ENCODE measurements at places on chromosomes 2 and 18.

DNA sequence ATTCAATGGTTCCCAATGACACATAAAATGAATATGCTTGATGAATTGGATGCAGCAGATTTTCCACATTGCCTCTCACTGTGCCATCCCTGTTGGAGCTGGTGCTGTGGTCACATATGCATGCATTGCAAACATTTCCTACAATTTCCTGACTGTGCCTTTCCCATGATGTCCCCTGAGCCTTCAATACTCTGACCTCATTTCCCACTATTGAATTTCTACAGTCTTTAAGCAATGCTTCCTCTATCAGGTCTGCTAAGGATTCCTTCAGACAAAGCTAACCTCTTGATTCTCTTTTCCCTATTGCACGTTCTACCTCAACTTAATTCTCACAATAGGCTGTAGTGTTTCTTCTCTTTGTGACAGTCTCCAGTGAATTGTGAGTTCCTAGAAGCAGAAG lies 342.5 kb upstream of the CRIM1 start:
- no peak for DNase-seq

DNA sequence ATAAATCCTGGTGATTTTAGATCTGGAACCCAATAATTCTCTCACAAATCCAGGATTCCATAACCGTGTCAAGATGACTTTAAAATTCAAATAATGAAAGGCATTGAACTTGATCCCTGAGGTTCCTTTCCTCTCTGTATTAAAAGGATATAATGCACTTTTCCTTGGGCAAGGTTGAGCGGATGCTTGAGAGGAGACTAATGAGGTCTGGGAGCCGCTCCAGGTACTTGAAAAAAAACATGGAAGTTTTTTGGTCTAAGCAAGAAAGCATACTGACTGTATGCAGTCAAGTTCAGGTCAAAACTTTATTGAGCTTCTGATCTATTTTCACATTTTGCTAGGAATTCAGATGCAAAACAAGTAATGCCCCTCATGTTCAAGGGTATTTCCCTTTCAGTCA lies 318.5 kb downstream of the RAD51AP2 start:
- DNase-seq: no peak

DNA sequence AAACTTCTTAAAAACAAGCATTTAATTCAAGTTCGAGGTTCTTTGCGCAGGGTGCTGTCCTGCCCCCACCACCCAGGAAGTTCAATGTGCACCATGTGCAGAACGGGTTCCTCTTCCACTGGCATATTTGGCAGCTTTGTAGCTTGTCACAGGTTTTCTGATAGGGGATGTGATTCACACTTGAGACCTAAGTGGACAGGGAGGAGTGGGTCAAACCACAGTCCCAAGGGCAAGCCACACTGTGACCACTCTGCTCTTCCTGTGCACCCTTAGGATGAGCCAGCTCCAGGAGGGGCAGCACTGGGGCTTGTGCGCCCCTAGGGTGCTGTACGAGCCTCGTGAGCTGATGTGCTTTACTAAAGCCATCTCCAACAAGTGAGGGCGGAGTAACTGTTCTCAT lies 82.5 kb downstream of the TGFA start:
- no peak for DNase-seq

- no peak for DNase-seq
These were observed 303.0 kb downstream of the TRIB2 start for GRCh38 chr2:13019781-13020180.

DNA sequence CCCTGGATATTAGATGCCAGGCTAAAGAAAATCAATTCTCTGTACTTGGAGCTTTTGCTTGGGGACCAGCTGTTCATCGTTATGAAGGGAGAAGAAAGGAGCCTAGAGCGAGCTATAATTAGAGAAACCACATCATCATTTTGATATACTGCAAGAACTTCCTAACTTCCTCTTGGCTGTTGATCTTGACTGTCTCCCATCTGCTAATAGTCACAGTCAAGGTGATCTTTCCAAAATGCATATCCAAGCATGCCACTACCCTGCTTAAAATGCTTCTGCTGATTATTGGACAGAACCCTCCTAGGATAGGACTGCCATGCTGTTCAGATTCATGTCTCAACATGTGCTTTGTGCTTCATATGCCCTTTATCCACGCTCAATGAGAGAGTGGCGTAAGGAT lies 54.8 kb downstream of the RAPGEF4 start:
- no peak for DNase-seq

- no peak for DNase-seq
These were observed 41.8 kb upstream of the LCLAT1 start for GRCh38 chr2:30405260-30405605.

Measured in HepG2 (cell line).